ENCODE measurements at places on chromosomes 5 and 9.

- no peak for DNase-seq
These were observed 10.0 kb downstream of the SPINK4 start for GRCh38 chr9:33249983-33250382.

DNA sequence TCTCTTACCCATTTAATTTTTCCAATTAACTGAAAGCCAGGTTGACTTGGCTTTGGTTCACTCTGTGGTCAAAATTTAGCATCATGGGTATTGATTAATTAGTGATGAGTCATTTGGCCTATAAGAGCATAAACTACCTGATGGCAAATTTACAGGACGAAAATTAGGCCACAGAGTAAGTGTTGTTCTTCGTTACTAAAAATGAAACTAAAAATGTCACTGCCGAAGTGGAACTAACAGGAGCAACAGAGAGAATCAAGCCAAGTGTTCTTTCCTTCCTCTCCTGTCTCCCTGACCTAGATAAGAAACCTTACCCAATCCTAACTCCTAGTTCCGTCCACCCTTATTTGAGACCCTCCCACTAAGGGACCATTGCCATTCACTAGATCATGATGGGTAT, 176.9 kb downstream of the RAB3C start:
- DNase-seq, result no peak

GRCh38 chr9:110142253-110142652, 65.7 kb downstream of the C9orf152 start:
- no peak for DNase-seq

DNA sequence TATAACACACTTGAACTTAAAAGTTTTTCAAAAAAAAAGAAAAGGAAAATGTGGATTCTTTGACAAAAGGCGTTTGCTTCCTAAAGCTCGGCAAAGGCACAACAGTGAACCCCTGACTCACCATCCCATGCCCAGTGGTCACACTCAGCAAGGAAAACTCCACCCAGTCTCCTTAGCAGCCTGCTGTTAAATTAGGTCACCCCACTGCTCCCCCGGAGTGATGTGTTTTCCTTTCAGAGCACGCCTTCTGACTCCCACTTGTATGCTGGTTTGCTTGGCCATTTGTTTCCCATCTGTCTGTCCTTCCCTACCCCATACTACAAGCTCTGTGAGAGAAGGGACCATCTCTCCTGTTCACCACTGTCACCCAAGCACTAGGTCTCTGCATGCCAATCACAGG, 23.8 kb downstream of the RETREG1 start:
- no peak for DNase-seq

- no peak for DNase-seq
These were observed 120.7 kb upstream of the MVB12B start for GRCh38 chr9:126205845-126206498.

DNA sequence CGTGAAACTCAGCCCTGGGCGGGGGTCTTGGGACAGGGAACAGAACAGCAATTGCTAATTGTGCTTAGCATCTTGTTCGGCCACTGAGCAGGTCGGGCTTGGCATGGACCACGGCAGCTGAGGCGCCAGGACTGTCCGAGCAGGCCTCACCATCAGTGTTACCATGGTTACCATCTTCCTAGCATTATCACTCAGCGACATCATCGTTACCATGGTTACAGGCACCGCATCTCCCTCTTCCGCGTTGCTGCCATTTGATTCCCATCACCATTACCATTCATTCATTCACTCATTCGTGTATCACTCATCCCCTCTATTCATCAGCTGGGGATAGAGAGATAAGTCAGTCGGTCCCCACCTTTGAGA, 81.0 kb upstream of the ZBTB43 start:
- peak; percentile 86 for DNase-seq

DNA sequence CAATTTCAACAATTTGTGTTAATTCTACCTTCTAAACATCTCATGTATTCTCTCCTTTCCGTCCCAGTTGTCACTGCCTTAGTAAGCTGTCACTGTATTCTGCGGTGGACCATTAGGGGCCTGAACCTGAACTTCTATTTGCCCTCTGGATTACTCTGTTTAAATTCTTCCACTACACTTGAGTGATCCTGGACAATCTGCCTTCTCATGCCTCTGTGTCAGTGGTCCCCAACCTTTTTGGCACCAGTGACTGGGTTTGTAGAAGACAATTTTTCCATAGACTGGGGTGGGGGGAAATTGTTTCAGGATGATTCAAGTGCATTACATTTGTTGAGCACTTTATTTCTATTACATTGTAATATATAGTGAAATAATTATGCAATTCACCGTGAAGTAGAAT, 1157.6 kb upstream of the SEMA6A start:
- no peak for DNase-seq

- no peak for DNase-seq
These were observed 38.6 kb upstream of the SNX2 start for GRCh38 chr5:122736086-122736845.

DNA sequence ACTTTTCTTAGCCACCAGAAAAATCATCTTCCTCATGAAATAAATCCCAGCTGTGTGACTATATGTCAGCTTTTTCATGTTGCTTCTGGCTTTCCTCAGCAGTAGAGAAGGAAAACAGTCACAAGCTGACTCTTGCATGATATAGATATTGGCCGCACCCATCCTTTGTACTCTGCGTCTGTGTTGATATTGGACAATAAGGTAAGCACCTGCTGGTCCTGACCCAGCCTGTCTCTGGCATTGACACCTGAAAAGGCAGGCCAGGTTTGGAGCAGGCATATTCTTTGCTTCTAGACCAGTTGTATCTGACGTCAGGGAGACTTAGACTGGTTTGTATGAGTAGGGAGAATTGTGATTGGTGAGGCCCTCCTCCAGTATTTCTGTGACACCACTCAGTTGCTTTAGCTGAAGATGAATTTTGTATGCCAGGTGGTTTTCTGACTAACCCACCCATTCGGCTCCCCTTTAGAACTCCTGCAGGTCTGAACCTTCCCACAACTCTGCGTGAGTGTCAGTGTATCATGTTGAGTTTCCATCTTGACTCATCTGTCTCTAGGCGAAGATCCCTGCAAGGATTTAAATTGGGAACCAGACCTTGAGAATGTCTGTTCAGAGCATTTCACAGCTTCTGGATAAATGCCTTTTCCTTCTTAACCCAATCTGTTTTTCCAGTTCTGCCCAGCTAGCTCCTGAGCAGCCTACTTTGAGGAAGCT, 151.2 kb upstream of the RUSC2 start:
- no peak for DNase-seq

GRCh38 chr9:38437193-38437823, 13.1 kb upstream of the IGFBPL1 start:
- DNase-seq, result no peak

- no peak for DNase-seq
These were observed 84.7 kb upstream of the IRX2 start for GRCh38 chr5:2836133-2836532.

- DNase-seq, result peak; percentile 13
These were observed 99.9 kb upstream of the TLE4 start for GRCh38 chr9:79471580-79472543.

GRCh38 chr9:99296291-99296951, 74.3 kb downstream of the SEC61B start:
- peak; percentile 27 for DNase-seq

GRCh38 chr5:176590035-176590717, 19.8 kb downstream of the GPRIN1 start:
- no peak for DNase-seq

- no peak for DNase-seq
These were observed 997.5 kb upstream of the CTNND2 start for GRCh38 chr5:12901696-12902095.

DNA sequence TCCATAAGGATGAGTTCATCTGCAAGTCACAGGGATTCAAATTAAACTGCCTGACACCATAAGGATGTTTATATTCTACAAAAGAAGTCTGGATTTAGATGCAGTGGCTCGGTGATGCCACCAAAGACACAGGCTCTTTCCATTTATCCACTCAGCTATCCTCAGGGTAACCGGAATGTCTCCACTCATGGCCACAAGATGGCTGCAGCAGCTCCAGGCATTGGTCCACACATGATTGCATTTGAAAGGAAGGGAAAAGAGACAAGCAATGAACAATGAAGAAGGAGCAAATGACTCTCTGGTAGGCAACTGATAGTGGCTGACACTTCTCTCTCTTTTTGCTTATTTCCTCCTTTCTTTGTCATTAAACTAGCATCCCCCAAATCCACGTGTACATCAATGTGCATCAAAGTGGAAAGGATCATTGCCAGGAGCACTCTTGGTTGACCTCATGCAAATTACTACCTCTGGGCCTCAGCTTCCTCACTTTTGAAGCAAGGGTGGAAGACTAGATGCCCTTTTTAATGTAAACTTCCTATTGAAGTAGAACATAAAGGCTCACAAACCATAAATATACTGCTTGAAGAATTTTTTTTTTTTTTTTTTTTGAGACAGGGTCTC, 7.2 kb upstream of the SNX30 start:
- DNase-seq, result no peak

DNA sequence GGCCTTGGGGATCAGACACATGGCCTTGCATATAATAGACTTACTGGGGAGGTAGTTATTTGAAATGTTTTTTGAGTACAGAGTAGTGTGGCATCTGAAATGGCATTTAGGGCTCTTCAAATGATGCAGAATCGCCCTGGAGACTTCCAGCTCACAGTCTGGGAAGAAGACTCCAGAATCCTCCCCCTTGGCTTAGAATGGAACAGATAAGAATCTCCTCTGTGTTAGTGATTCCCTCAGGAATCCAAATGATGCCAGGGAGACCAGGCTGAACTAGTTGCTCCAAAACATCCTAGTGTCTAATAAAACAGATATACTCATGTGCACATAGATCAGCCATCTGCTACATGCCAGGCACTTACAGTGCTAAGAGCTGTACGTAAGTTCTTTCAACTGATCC, 38.6 kb upstream of the SMC5 start:
- DNase-seq, result no peak

GRCh38 chr9:68560071-68560844, 19.6 kb upstream of the TMEM252 start:
- DNase-seq, result peak; percentile 85

- no peak for DNase-seq
These were observed 7.5 kb upstream of the NRARP start for GRCh38 chr9:137309368-137310188.

GRCh38 chr5:98458726-98459125, 314.7 kb upstream of the RGMB start:
- no peak for DNase-seq

- DNase-seq, result no peak
These were observed 46.2 kb downstream of the RNF145 start for GRCh38 chr5:159163027-159163700.

- peak; percentile 69 for DNase-seq
These were observed 59.6 kb downstream of the ATG10 start for GRCh38 chr5:82031220-82032119.

- no peak for DNase-seq
These were observed 3.9 kb downstream of the FABP6 start for GRCh38 chr5:160233215-160233614.

DNA sequence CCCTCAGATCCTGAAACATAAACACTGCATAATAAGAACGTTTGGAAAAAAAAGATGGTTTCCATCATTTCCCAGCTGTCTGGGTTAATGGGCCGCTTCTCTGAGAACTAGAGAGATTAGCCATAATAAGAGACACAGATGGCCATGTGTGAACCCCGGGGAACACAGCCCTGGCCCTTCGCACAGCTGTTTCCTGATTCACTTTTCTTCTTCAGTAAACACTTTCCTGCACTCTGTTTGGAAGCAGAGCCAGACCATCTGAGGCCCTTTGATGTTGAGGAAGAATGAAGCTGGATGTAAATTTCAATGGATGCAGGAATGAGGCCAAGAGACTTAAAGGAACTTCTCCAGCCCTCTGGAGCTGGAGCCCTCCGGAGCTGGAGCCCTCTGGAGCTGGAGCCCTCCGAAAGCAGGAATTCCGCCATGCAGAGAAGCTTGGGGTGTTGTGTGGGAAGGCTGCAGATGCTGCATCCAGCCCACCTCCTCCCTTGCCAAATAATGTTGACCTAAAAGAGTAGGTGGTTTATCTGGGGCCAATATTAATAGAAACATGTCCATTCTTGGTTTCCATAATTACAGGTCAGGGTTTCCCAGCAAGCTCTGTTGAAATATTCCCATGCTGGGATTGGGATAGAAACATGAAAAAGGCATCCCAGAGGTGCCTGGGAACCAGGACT, 218.9 kb downstream of the NXNL2 start:
- DNase-seq, result no peak

DNA sequence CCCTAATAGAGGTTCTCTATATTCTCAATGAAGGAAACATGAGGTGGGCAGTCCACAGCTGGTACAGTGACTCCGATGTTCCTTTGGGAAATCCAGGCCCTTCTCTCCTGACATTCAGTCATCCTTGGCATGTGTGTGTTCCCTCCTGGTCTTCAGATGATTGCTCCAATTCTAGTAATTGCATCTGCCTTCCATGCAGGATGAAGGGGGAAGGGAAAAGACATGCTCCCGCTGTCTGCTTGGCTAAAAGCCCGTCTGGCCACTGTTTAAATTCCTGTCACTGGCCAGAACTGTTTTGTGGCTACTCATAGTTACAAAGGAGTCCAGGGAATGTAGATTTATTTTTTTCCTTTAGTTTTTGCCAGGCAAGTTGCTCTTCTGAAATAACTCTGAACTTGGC, 65.0 kb downstream of the MAST4 start:
- DNase-seq, result no peak

DNA sequence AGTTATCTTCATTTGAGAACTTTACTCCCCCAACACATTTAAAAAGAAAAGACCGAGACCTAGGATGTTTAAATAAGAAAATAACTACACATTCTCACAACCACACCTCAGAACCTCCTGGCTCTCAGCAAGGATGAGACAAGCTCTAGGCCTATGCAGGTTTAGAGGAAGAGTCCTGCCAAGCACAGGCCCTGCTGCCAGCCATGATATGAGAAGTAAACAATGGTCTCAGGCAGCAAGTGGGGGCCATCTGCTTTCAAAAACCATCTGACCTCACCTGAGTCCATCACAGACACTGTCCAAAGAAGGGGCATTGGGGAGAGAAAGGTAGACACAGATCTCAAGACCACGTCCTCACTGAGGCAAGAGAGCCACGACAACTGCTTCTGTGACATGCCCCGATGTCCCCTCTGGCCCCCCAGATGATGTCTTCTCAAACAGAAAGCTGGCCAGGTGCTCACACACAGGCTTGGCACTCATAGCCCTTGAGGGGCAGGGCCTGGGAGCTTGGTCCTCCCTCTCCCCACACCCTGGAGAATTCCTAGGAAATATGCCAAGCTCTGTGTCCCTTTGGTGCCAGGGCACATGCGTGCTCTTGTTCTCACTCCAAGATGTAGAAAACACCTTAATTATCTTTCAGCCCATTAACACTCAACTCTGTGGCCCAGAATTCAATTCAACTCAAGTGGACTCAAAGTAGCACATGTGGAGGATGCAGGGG, 150.4 kb downstream of the FSTL4 start:
- no peak for DNase-seq

GRCh38 chr9:95953986-95954385, 78.5 kb downstream of the ERCC6L2 start:
- DNase-seq, result no peak

GRCh38 chr5:118931564-118931963, 56.8 kb downstream of the DTWD2 start:
- no peak for DNase-seq

DNA sequence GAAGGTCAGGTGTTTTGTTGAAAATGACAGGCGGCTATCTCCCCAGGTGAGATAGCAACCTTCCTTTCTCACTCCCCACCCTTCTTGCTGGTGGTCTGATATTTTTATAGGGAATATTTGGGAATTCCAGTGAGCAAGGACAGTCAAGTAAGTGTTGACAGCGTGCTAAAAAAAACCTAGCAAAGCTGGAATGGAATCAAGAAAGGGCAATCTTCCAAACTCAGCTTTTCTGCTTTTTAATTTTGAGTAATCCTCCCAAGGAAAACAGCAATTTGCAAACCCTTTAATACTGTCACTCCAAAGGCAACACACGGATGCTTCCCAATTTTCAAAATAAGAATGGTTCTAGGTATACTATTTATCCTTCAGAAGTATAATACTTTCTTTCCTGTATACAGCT, 143.7 kb upstream of the PCA3 start:
- DNase-seq, result no peak

All from GM23338 (cell line).